ENCODE measurements at places on chromosomes 7 and 10.

DNA sequence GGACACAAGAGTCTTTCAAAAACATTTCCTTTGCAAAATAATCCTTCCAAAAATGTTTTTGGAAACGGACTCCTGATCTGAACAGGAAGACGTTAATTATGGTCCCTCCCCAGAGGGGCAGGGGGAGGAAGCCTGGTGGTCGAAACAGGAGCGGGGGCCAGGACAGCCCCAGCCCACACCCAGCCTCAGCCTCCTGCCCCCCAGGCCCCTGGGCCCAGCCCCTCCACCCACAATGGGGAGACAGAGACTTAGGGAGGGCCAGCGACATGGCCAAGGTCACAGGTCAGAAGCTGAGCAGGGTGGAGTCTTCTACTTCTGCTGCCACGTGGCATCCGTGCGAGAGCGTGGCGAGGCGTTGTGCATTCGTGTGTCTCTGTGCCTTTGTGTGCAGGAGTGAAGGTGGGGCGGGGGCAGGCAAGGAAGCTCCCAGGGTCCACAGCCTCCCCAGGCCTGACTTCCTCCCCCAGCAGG lies 14.0 kb upstream of the GRIFIN start:
- no peak for DNase-seq

- no peak for DNase-seq
Observed at GRCh38 chr10:63935705-63936104, 414.5 kb downstream of the REEP3 start.

DNA sequence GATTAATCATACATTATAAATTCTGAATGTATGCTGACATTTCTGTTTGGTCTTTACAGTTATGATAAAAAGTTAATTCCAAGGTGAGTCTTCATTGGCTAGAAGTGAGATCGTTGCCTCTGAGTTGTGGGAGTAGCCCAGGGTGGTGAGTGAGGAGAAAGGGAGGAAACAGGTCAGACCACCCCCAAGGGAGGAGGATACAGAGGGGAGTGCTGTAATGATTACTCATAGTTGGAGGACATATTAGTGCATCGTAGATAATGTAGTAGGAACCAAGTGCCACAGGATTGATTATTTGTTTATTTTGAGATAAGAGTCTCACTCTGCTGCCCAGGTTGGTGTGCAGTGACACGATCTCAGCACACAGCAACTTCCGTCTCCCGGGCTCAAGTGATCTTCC lies 672.2 kb downstream of the INHBA start:
- DNase-seq: no peak

DNA sequence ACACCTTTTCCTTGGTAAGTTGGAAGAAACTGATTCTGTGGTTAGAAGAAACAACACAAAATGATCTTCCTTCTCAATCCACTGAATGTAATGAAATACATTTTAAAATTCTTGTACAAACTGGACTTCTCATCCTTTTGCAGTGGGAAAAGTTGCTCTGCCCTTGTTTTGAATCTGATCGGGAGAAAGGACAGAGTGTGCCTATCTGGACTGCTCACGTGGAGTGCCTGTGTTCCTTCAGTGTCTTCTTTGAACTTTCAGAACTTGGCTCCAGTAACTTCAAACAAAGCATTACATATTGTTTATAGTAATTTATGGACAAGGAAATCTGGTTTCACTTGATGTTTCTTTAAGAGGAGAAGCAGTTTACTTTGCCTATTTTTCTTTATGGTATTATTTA lies 17.1 kb downstream of the SLC26A3 start:
- no peak for DNase-seq

DNA sequence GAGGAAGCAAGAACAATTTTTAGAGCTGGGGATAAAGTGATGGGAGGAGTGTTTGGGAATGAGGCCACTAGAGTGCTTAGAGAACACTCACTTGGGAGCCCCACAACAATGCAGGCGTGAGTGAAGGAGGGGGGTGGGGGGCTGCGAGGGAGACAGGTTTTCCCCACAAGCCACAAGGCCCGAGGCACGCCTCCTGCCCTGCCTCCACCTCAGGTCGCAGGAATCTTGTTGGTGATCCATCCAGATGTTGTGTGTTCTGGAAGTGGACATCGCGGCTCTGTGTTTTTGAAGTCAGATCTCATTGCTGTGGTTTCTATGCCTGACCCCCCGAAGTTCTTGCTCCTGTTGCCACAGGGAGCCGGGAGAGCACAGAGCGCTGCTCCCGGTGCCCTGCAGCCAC lies 178.0 kb upstream of the BMPER start:
- DNase-seq: no peak

DNA sequence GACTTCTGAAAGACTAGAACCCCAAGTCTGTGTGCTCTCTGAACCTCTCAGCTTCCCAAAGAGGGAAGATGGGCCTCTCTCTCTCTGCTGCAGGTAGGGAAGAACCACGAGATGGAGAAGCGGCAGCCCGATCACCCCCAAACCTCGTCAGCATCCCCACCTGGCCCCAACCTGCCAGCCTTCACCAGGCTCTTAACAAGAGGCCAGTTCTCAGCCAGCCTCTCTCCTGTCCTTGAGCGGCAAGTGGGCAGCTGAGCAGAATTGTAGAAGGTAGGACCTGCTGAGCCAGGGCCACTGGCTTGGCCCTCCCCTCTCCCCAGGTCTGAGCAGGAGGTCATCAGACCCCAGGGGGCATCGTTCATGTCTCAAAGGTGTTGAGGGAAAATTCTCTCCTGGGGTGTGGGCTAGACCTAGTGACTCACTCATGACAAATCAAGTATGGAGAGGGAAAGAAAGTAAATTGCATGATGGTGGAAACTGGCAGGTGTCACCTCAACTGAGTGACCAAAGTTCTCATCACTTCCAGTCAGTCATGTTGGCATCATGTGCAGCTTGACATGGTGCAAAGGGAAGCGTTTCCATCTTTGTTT lies 92.0 kb upstream of the GPR26 start:
- no peak for DNase-seq

GRCh38 chr7:107364787-107365186 lies 105.1 kb upstream of the GPR22 start:
- DNase-seq: no peak

GRCh38 chr10:3975016-3975415 lies 190.0 kb upstream of the KLF6 start:
- no peak for DNase-seq

- DNase-seq: no peak
Observed at GRCh38 chr10:43854007-43854406, 205.3 kb upstream of the ZNF32 start.

DNA sequence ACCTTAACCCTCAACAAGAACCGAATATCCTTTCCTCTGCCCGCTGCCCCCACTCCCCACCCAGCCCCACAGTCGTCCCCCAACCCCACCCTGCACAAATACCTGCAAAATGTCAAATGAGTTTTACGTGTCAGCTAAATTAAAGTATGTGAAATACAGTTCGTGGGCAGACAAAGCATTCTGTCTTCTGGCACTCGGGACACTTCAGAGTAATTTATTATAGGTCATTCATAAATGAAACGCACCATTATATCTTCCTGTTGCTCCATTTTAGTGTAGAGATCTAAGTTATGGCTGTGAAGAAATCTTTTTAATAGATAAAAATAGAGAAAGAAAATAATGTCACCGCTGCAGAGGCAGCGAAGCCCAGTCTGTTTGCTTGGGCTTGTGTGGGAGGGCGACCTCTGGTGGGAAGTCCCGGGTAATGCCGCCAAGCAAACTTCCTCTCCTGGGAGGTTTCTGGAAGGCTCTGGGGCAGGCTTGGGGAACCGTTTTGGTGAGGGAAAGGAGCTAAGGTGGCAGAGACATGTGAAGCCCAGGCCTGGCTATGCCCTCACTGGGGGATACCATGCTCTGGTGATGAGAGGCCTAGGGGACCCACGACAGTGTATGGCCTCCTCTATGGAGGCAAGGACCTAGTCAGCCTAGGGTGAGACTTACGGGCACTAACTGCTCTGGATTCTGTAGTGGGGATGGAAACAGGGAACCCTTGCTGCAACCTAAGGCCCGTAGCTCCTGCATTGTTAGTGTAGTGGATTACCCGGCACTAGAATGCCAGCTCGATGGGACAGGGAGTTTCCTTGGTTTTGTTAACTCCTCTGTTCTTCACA lies 604.9 kb downstream of the LRMDA start:
- no peak for DNase-seq

DNA sequence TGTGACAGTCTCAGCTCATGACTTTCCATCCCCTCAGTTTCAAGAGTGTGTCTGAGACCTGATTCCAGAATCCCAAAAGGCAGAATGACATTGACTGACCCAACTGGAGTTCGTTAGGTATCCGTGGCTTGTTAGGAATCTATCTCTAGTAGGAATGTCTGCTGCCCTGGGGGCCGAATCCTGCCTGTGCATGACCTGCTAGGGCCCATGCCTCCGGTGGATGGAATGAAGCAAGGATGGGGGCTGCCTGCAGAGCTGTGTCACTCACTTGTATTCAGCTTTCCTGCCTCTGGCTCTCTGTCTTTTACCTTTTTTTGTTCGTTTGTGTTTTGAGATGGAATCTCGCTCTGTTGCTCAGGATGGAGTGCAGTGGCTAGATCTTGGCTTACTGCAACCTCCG lies 129.5 kb downstream of the SDK1 start:
- DNase-seq: no peak

DNA sequence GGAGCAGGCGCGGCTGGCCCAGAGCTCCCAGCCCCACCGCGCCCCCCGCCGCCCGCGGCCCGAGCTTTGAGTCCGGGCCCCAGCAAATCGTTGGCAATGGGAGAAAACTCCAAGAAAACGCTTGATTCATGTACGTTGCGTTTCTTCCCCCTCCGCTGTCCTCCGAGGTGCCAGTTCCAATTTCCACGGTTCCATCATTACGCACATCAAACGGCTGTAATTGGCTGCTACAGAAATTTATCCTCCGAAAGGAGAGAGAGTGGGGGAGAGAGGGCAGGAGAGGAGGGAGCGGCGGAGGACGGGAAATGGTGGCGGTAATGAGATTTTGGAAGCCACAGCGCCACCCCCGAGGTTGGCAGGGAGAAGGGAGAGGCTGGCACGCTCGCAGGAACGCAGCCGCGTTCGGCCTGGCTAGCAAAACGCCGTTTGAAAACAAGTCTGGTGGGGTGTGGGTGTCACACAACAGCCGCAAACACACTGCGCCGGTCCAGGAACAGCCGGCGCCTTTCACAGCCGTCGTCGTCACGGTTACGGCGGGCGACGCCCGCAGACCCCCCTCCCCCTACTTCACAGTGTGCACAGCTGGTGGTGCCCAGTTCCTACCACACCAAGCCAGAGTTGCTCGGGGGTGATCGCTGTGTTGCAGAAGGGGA lies 57.5 kb downstream of the UNCX start:
- DNase-seq: no peak

DNA sequence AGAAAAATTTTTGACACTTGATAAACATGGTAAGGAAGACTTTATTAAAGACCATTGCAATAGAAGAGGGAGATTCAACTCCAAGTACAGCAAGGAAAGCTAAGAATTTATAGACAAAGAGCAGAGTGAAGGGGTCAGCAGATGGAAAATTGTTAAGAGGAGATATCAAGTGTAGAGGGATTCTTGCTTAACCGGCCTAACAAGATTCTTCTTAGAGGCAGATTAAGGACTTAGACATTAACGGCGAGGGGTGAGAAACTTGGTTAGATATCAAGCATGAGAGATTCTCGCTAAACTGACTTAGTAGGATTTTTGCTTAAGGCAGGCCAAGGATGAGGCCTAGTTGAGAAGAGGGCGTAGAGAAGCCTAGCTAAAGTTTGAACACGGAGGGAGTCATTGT lies 76.0 kb downstream of the ITGB1 start:
- no peak for DNase-seq

DNA sequence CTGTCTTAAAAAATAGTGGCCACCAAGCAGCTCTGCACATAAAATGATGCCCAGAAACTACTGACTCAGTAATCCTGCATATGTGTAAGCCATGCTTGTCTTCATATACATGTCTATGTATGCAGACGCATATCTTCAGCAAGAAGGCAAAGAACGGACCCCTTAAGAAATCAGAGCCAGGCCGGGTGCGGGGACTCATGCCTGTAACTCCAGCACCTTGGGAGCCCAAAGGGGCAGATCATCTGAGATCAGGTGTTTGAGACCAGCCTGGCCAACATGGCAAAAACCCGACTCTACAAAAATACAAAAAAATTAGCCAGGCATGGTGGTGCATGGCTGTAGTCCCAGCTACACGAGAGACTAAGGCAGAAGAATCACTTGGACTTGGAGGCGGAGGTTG lies 295.0 kb downstream of the TCERG1L start:
- no peak for DNase-seq

- DNase-seq: no peak
Observed at GRCh38 chr7:44433255-44434022, 57.0 kb downstream of the NUDCD3 start.

- no peak for DNase-seq
Observed at GRCh38 chr7:33261585-33261984, 132.2 kb downstream of the BBS9 start.

DNA sequence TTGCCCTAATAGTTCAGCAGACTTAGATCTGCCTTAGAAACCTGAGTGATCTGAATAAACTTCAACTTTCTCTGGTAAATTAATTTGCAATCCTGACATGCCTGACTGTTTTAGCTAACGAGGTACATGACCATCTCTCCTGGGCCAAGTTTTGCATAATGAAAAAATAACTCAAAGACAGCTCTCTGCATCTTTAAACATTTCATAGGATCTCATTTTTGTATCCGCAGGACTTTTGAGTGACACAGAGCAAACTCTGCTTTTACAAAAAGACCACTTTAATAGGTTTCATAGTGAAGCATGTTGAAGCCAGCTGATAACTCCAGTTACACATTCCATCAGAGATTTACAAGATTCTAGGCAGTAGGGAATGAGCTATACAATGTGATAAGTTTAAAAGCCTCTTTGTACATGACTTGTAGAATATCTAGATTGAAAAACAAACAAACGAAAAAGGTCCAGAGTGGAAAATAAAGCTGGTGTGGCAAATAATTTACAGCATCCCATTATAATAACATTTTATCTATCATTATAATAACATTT lies 2.1 kb downstream of the PRKG1 start:
- DNase-seq: no peak

DNA sequence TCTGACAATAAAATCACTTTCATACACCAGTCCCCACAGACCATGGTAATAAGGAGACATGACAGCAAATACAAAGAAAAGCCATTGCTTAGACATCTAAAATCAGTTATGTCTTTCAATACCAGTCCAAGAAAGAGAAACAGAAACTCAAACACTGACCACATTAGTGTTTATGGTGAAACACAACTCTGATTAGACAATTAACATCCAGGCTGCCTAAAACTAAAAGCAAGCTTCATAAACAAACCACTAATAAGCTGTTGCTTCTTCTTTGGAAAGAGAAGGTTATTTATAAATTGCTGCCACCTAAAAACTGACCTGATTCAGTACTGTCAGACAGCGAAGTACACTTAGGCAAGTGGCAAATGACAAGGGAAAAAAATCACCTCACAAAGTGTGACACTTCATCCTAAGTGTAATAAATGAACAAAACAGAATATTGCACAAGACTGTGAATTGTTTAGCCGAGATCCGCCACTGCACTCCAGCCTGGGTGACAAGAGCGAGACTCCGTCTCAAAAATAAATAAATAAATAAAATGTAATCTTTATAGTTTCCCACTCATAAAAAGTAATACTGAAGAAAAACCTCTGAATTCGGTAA lies 277.4 kb downstream of the PARD3 start:
- DNase-seq: no peak

DNA sequence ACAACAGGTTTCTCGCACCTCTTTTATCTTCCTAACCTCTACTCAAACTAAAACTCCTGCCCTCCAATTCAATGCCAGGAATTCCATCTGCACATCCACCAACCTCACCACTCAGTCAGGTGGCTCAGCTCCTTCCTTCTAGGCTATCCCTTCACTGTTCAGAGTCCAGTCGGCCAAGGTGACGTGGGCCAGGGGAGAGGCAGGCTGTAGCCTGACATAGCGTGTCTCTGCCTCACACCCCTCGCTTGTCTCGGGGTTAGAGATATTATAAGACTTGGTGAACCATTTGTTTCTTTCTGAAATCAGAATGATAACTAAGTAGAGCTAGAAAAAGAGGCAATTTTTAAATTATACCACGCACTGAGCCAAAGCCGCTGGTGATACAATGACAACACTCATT lies 31.1 kb downstream of the HIPK2 start:
- no peak for DNase-seq

Measured in activated CD4-positive, alpha-beta T cell treated with anti-CD3 and anti-CD28 coated beads for 24 hours (primary cell).